ENCODE measurements at places on chromosomes 16 and 17.

GRCh38 chr17:59193336-59193862 lies 16.4 kb upstream of the SMG8 start:
- no peak for DNase-seq

DNA sequence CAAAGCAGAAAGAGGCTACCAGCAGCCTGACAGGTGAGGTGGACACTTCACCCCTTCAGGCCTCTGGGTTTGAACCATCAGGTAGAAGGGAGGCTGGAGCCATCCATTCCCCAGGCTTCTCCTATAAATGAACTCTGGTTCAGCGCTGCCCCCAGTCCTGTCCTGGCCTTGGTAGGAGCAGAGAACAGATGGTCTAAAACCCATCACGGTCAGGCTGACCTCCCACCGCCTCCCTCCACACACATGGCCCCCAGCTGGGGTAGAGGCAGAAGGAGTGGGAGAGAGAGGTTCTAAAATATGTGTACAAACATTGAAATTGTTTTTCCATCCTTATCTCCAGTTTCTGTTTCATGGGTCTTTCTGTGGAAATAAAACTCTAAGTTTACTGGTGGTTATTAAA lies 59.7 kb upstream of the DNAJA2 start:
- DNase-seq = no peak

- no peak for DNase-seq
Observed at GRCh38 chr17:8621585-8621984, 8.9 kb downstream of the MYH10 start.

DNA sequence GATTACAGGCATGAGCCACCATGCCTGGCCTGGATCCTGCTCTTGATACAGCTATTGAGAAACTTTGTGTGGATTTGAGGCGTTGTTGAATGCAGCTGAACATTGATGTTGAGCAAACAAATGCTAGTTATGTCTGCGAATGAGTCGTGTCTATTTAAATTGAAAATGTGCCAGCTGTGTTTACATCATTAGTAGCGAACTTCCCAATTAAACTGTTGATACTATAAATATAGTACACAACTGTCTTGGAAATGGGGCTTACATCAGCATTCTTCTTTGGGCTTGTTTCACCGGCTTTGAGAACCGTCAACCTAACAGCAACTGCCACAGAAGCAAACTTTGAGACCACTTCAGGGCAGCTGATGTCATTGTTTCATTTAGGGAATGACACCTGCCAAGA lies 251.9 kb downstream of the RBFOX1 start:
- no peak for DNase-seq

GRCh38 chr17:65292430-65292829 lies 155.3 kb downstream of the RGS9 start:
- DNase-seq = no peak

DNA sequence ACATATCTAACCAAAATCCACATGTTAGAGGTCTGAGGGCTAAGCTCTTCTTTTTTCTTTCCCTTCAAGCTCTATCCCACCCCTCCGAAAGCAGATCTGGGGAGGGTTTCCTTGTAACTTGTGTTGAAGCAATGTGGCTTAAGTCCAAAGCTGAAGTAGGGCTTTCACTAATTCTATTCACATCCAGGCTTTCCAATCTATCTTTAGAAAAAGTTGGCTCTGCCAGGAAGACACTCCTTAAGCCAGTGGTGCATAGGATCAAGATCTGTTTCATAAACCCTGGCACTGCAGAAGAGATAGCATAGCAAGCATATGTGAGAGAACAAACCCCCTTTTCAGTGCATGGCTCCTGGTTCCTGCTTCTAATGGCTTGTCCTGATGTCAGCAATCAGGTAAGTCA lies 34.9 kb upstream of the DHX40 start:
- no peak for DNase-seq

GRCh38 chr17:17661834-17662385 lies 19.3 kb upstream of the RAI1 start:
- DNase-seq = no peak

DNA sequence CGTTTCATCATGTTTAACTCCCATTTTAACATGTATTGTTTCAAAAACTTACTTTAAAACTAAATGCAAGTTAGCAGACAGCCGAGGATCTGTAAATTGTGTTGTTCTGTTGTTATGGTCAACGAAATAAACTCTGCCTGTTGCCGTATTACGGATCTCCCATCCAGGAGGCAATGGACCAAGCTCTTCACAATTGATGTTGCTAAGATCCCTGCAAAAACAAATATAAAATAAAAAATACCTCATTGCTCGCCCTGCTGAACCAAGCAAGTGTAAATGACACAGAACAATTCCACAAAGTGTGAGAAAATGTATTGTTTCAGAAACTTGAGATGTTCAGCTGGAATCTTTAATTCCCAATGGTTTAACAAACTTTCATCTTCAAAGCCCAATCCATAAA lies 65.0 kb downstream of the CEP95 start:
- DNase-seq = no peak

DNA sequence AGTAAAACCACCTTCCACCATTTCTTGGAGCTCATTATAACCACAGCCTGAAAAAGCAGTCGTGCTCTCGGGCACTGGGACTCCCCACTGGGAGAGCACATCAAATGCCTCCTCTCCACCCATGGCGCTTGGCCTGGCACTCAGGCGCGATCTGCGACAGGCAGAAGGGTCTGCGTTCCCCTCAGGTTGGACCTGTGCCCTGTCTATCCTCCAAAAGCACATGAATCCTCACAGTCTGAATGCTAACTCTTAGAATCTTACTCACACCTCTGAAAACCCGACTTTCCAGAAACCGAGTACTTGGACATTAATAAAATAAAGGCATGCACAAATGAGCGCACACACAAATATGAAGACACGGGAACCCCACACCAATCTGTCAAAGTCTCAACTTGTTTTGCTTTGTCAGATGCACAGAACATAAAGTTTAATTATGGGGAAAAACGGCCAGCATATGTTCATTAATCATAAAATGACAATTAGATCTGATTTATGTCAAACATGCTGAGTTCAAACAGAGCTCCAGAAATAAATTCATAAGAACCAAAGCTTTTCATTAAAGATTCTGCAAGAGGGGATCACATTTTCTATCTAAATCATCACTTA lies 20.5 kb upstream of the FAAP100 start:
- DNase-seq = no peak

GRCh38 chr16:11092788-11093571 lies 148.6 kb downstream of the CLEC16A start:
- DNase-seq = no peak

DNA sequence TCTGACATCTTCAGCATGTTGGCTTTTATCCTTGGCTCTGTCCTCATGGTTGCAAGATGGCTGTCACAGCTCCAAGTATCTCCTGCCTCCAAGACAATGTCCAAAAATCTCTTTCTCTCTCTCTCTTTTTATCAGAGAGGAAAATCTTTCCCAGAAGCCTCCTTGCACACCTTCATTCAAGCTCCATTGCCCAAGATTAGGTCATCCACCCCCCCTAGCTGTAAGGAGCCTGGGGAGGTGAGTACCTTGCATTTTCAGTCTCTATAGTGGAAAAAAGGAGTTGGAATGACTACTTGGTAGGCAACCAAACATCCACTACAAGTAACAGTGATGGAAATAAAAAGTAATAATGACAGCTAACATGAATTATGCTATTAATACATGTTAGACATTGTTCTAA lies 22.0 kb upstream of the NSMCE1 start:
- DNase-seq = no peak

GRCh38 chr17:29102046-29102445 lies 59.1 kb downstream of the PIPOX start:
- no peak for DNase-seq

GRCh38 chr17:62083651-62084050 lies 18.6 kb upstream of the MED13 start:
- no peak for DNase-seq

DNA sequence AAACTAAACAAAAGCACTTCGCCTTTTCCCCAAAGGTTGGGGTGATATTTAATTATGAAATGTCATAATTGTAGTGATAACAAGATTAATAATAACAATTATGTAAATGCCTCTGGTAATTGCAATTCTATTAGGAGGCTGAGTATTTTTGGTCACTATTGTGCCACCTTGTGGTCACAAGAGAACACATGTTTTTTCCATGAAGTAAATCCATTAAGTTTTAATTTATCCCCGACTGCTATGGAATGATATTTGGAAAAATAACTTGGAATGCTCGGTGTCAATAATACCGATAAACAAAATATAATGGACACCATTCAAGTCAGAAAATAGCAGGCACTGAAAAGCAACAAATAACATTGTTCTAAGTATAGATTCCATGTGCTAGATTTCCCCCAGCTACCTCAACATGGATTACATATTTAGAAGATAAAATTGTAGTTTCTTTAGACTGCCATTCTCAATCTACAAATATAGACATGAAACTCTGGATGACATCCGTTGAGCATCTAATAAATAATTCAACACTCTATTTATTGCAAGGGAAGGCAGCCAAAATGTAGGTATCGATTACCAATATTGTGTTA lies 25.0 kb upstream of the KCNJ2 start:
- DNase-seq = no peak

GRCh38 chr17:19573075-19573474 lies 39.4 kb downstream of the SLC47A1 start:
- no peak for DNase-seq

DNA sequence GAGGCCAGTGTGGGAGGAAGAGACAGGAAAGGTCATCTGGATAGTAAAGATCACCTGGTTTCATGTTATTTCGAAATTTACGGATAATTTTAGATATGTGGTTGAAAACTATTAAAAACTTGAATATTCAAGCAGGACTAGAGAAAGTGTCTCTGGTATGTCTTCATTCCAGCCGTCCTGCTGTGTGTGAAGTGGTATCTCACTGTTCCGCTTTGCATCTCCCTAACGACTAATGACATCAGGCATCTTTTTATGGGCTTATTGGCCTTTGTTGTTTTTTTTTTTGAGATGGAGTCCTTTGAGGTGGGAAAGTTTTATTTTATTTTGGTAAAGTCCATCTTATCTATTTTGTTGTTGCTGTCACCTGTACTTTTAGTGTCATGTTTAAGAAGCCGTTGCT lies 214.4 kb upstream of the CHMP6 start:
- no peak for DNase-seq

DNA sequence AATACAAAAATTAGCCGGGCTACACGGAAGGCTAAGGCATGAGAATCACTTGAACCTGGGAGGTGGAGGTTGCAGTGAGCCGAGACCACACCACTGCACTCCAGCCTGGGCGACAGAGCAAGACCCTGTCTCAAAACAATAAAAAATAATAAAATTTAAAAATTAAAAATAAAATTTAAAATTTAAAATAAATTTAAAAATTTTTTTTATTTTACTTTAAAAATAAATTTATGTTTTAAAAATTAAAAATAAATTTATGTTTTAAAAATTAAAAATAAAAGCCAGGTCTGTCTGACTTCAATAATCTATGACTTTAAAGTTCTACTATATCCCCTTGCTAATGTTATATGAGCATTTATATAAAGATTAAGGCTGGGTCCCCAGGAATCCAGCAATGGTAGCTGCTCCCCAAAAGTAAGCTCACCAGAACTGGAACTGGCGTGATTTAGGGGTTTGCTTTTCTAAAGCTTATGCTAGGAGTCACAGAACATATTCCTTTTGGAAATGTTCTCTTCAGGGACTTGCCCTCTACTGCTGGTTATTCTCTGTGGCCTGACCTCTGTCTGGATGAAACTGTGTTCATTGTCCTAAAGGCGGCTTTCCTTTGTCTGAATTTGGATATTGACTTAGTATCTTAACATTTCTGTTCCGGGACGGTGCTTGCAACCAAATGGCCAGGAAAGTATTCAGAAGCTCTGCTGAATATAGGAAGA lies 140.2 kb upstream of the NOL11 start:
- no peak for DNase-seq

GRCh38 chr16:81442916-81443687 lies 1.5 kb upstream of the CMIP start:
- DNase-seq = no peak

DNA sequence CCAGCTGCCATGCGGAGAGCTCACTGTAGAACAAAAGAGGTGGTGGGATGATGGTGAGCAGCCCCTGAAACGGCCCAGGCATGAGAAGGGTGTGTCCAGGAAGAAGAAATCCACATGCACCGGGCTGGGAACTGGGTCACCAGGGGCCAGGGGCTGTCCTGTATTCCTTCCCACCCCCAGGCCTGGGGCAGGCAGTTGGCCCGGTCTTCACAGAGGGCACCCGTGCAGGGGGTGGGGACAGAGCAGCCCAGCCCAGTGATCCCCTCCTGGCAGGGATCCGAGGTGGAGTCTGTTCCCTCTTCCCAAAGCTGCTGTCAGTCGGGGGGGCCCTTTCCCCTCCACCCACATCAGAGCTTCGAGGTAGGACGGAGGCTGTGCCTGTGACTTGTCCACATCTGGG lies 9.2 kb downstream of the HS3ST6 start:
- no peak for DNase-seq

- no peak for DNase-seq
Observed at GRCh38 chr17:40139566-40140058, 725 bp upstream of the CASC3 start.

GRCh38 chr17:10151667-10152496 lies 46.5 kb downstream of the GAS7 start:
- DNase-seq = no peak

DNA sequence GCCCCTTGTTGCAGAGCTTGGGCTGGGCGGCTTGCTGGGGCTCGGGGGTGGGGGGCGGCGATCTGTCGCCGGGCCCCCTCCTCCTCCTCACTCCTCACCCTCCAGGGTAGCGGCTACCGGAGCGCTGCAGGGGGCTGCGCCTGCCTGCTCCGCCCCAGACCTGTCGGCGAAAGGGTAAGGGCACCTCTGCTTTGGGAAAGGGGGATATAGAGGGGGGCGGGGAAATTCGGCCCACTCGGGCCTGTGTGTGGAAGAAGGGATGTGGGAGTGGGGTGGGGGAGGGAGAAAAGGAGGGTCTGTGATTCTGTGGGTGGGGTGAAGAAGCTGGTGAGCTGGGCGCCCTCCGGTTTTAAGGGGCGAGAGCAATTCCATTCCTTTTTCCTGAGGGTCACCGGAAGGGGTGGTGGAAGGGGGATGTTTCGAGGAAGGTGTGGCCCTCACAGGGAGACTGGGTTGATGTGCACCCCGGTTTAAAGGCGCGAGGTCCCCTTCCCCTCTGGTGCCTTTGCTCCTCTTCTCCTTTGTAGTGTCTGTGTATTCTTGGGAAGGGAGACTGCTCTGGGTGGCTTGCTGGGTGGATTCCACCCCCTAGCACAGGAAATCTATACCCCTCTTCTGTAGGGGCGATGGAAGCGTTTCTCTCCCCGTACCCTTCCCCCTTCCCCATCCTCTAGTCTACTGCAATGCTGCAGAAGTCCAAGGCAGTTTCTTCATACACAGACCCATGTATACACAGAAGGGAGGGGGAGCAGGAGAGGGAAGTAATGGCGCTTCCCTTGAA lies 878 bp downstream of the TAOK1 start:
- no peak for DNase-seq

DNA sequence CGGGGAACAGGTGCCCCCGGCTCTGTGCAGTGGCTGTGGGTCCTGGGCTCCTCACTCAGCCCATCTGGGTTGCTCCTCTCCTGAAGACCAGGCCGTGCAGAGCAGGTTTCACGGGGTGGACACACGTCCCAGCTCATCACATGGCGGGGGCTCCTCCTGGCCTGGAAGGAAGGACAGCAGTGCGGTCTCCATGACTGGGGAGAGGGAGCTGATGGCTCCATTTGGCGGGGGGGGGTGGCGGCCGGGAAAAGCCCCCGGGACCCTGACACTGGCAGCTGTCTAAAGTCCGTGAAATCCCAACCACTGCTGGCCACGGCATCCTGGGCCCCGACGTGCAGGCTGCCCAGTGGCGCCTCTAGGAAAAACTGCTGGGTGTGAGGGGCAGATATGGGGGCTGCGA lies 19.0 kb downstream of the SOX8 start:
- no peak for DNase-seq

GRCh38 chr16:87459027-87459426 lies 33.8 kb downstream of the ZCCHC14 start:
- no peak for DNase-seq
